ENCODE measurements at places on chromosomes 16 and 17.

GRCh38 chr16:25018972-25019617 lies 3.9 kb upstream of the ARHGAP17 start:
- no peak for DNase-seq

- DNase-seq = no peak
Measured at GRCh38 chr16:81522108-81522701, 77.6 kb downstream of the CMIP start.

GRCh38 chr17:48215583-48216139 lies 108.1 kb downstream of the SNX11 start:
- no peak for DNase-seq

DNA sequence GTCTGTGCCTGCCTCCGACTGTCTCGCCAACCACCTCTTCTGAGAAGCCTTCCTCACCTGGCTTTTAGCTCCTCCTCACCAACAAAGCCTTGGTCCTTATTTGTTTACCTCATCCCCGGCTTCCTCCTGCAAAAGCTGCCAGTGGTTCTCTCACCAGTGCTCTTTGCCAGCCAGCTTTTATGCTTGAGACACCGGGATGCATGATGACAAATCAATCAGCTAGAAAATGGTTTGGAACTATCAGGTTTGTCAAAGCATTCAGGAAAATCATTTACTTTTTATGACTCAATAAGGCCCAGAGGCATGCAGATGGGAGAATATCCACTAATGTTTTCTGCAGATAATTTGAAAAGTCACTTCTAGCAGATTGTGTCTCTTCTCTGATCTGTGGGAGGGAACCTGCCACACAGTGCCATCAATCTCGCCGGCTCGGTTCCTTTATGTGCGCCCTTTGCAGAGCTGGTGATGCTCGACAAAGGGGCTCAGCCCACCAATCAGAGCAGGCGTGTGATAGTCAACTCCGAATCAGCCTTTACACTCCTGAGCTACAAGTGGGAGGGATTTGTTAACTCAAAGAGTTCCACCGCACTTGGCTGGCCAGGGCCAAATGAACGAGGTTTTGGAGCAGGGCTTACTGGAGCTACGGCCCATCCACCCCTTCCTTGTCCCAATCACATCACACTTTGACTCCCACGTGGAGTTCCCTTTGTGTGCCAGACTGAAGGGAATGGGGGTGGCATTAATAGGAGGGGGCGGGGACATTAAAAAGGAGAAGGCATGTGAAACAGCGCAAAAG lies 85.8 kb downstream of the MRC2 start:
- DNase-seq = no peak

DNA sequence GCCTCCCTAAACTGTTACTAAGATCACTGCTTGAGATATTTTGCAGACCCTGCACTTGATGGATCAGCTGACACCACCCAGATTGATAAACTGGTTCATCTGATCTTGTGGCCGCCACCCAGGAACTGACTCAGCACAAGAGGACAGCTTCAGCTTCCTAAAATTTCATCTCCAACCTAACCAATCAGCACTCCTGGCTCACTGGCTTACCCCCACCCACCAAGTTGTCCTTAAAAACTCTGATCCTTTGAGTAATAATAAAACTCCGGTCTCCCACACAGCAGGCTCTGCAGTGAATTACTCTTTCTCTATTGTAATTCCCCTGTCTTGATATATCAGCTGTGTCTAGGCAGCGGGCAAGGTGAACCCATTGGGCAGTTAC lies 174.8 kb downstream of the UTP18 start:
- no peak for DNase-seq

DNA sequence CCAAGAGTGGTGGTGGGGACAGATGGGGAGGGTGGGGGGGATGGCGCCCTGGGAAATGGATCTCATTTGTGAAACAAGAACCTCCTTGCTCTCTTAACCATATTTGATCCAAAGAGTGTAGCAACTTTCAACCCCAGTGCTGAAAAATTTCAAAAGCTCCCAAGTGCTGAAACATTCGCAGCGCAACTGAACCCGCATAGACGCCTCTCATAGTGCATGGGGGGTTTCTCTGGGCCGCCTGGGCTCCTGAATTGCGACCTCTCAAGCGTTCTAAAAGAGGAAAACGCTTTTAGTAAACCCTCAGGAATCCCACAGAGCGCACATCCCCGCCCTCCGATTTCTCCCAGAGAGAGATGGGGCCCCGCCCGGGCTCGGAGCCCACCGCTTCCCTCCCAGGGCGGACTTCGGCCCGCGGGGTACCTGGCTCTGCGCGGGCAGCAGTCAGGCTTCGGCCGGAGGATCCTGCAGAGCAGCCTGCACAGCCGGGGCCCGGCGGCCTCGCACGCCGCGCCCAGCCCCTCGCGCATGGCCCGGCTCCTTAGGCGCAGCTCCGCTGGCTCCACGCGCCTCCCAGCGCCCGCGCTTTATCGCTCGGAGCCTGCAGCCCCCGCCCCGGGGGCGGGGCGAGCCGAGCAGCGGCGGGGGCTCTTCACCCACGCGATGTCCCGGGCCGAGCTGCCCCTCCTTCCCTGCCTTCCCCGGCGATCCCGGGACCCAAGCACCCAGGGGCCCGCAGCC lies 7.0 kb downstream of the NOS2 start:
- DNase-seq = peak; percentile 11

DNA sequence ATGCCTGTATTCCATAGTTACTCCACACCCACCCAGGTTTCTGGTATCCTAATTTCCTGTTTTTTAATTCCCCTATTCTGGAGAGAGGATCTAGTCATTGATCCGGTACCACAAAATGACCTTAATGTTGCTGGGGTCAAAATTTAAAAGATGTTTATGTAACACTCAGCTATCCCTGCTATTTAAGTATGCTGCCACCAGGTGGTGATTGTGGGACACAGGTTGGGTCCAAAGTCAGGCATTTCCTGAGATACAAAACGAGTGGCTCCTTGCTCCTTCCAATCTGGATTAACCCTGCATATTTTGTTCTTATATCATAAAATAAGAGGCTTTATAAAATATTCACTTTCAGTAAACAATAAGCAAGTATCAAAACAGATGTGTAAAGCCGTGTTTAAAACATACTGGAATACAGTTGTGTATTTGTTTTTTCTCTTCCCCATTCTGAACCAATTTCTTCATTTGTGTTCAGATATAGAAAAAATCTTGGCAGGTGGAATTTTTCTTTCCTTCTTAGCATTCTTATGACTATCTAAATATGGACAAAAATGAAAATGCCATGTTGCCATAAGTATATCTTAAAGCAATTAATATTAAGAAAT lies 16.3 kb downstream of the HS3ST4 start:
- DNase-seq = no peak

- DNase-seq = no peak
Measured at GRCh38 chr16:10668322-10669045, 26.2 kb downstream of the TEKT5 start.

- no peak for DNase-seq
Measured at GRCh38 chr17:68294196-68294555, 2.9 kb downstream of the ARSG start.

DNA sequence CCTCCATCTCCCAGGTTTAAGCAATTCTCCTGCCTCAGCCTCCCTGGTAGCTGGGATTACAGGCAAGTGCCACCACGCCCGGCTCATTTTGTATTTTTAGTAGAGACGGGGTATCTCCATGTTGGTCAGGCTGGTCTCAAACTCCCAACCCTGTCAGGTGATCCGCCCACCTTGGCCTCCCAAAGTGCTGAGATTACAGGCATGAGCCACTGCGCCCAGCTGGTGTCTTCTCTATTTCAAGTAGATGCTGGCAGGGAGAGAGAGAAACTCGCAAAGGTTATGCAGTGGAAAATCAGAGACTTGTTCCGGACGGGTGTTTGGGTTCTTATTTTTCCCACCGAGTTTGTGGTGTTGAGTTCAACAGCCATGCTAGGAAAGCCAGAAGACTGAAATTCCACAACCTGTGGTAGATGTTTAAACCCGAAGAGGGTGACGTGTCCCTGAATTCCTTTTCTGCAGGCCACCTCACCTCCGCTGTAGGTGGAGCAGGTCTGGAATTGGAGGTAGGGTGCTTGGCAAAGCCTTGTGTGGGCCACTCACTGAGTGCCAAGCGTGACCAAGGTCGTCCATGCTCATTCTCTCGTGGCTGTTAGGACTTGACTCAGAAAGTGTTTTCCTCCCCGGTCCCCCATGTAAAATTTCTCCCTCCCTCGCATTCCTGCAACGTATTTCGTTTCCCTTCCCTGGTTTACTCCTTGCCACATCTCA lies 7.3 kb upstream of the ZDHHC7 start:
- DNase-seq = no peak

DNA sequence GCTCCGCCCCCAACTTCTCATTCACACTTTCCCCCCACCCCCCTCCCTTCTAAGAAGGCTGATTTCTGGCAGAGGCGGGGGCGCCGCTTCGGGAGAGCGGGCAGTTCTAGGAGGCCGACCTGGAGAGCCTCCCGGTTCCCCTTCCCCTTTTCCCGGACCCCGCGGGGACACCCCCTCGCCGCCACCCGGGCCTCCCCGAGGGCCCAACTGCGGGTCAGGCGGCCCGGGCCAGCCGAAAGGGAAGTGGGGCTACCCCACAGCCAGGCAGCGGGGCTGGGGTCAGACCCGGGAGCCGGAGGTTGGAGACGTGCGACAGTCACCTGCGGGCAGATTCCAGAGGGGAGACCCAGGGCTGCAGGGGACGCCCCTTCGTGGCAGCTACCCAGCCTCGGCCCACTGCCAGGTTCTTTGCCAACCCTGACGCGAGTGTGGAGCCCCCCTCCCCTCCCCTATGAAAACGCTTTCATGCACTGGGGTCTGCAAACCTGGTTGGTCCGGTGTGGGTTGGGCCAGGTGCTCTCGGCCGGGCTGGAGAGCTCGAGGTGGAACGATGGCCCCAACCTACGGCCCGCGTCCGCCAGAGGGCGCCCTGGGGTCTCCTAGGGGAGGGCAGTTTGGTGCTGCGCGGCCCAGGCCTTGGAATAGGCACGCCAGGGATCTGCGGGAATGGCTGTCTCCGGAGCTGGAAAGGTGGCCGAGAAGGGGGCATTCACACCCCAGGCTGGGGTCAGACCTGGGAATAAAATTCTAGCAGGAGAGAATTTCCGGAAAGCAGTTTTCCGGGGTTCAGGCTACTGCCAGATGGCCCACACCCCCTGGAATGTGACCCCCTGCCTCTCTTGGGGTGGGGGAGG lies 721 bp upstream of the SOCS3 start:
- peak; percentile 89 for DNase-seq

- no peak for DNase-seq
Measured at GRCh38 chr16:80991792-80992430, 14.8 kb downstream of the CMC2 start.

GRCh38 chr17:51651513-51652298 lies 391.4 kb downstream of the UTP18 start:
- no peak for DNase-seq

- DNase-seq = no peak
Measured at GRCh38 chr16:88078111-88078775, 127.0 kb downstream of the BANP start.

GRCh38 chr17:40534371-40535189 lies 30.7 kb downstream of the CCR7 start:
- no peak for DNase-seq

- DNase-seq = no peak
Measured at GRCh38 chr16:47045023-47045422, 71.5 kb upstream of the DNAJA2 start.

DNA sequence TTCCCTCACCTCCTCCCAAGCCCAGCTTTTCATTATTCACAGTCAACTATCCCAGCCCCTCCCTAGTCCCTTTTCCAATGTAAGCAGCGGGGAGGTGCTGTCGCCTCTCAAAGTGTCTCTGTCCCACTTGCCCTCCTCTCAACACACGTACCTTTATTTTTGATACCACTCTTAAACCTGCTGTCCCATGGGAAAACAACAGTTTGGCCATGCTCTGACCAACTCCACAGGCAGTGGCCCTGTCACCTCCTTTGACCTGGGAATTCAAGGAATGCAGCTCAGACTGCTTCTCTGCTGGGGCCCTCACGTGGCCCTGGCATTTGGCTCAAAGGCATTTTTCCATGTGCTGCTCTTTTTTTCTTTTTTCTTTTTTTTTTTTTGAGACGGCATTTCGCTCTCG lies 4.2 kb downstream of the LYRM9 start:
- DNase-seq = no peak

DNA sequence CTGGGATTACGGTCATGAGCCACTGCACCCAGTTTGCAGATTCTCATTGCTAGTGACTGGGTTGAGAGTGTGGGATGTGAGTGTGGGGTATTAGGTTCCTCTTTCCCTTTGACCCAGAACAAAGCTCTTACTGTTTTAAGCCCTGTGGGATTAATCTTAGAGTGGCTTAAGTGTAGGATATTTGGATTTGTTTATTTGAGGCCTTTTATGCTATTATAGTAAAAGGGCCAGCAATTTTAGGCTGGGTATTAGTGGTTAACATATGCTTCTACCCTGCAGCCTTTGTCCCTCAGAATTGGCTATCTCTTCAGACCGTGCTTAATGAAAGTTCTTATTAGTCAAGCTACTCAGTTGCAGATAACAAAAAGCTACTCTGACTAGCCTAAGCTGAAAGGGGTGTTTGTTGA lies 3.2 kb downstream of the SGF29 start:
- no peak for DNase-seq

DNA sequence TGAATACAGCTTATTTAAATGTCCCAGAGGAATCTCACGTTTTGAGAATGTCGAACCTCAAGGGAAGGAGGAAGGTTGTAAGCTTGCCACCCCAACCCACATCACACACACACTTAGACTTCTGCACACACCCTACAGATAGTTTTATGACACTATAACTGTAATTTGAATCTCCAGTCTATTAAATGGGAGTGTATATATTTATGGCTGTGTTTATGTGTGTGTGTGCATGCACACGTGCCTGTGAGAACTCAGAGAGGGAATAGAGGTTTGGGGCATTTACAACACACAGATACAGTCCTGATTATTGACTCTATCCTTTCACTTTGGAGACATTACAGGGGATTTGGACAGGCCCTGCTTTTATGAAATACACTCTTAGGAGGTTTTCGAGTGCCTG lies 171.5 kb upstream of the MAF start:
- DNase-seq = no peak

GRCh38 chr17:82438401-82439193 lies 12.0 kb downstream of the CYBC1 start:
- DNase-seq = no peak

- DNase-seq = no peak
Measured at GRCh38 chr17:40922239-40922638, 15.2 kb downstream of the KRT23 start.

- no peak for DNase-seq
Measured at GRCh38 chr17:58219789-58220183, 731 bp upstream of the MKS1 start.

DNA sequence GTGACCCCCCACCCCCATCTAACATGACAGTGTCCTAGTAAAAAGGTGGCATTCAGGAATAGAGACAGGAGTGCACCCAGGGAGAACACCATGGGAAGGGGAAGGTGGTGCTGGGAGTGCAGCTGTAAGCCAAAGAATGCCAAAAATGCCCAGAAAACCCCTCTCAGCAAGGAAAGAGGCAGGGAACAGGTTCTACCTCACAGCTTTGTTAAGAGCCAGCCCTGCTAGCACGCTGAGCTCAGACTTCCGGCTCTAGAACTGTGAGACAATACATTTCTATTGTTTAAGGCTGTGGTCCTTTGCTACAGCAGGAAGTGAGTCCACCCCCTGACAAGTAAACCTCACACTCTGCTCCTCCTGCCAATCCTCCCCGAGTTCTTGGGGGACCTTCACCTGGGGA lies 302.4 kb upstream of the N4BP1 start:
- DNase-seq = no peak
